ENCODE measurements at places on chromosomes 13 and 19. TPM values are rescaled to one million over a fixed set of nuclear protein-coding genes. Genes with fewer than 3 reads are reported as not detected.

Gene ENOX1
- 8.6 TPM for total RNA-seq

DNA sequence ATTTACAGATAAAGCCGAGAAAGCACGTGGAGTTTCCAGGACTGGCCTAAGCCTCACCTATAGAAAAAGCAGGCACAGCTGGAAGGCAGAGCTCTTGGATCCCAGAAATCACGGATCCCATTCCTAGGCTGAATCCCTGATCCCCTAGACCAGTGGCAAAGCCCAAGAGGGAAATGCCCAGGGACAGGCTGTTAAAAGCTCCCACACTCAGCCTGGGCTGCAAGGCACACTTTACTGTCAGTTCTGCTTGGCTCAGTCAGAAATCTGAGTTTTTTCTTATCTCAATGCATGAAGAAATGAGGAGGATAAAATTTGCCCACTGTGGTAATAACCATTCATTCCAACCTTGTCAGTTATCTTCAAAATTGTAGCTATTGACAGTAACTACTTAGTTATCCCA, 8.0 kb upstream of the FUT2 start:
- DNase-seq = no peak

GRCh38 chr19:55284405-55285058, 735 bp downstream of the BRSK1 start:
- no peak for DNase-seq

DNA sequence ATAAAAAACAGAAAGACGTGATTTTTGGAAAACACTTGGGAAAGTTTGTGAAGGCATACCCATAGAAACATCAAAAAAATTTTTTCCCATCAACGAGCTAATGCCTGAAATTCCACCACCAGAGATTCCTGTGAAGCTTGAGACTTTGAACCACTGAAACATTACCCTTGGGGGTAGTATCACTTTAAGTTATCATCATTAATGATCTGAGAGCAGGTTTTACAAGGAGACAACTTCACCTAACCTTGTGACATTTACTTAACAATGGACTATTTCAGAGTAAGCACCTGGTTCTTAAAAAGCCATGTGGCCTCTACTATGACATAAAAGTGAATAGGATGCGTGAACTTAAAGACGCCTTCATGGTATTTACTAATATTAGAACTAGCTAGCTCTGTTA, 51.9 kb downstream of the DOCK9 start:
- DNase-seq = no peak

DNA sequence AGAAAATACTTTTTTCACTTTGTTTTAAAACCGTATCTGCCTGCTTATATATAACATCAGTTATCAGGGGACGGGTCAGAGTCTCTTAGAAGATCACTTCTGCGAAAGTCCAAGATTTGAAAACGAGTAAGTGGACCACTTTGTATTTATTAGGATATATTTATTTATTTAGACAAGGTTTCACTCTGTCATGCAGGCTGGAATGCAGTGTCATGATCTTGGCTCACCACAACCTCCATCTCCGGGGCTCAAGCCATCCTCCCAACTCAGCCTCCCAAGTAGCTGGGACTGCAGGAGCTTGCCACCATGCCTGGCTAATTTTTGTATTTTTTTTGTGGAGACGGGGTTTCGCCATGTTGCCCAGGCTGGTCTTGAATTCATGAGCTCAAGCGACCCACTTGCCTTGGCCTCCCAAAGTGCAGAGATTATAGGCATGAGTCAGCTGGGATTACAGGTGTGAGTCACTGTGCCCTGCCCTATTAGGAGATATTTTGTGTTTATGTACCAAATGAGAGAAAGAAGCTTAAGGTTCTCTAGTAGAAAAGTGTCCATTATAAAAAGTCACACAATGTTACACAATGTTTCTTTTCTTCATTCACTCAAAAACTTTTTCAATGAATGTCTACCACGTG, 39.5 kb downstream of the RASL11A start:
- DNase-seq = no peak

DNA sequence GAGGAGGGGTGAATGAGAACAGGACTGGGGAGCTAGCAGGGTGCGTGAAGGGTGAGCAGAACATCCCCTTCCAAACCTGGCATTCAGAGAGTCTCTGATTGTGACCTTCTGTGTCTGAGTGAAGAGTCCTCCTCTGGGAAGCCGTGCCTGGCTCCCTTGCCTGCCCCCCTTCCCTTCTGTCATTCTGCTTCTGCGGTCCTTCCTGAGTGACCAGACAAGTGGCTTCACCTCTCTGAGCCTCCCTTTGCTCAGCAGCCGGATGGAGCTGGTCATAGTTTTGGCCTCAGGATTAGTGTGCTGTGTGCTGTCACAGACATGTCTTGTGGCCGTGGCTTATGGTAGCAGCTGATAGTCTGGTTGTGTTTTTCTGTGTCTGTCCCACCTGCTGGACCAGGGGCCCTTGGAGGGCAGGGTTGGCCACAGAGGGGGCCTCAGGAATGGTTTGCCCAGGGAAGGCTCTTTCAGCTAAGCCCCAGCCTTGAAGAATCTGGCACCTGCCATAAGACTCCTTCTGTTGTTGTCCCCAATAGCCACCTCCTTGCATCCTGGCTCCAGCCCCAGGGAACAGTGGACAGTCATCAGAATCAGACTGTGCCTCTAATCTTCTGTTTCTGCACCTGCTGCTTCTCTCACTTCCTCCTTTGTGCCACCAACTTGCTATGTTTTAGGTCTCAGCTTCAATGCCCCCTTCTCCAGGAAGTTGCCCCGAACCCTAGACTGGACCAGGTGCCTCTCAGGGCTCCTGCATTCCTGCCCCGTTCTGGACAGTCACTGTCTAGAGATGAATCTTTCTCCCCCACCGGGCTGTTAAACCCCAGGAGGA, 5.9 kb downstream of the CLPTM1 start:
- DNase-seq = no peak

GRCh38 chr13:21723807-21724505, 53.1 kb downstream of the FGF9 start:
- no peak for DNase-seq

DNA sequence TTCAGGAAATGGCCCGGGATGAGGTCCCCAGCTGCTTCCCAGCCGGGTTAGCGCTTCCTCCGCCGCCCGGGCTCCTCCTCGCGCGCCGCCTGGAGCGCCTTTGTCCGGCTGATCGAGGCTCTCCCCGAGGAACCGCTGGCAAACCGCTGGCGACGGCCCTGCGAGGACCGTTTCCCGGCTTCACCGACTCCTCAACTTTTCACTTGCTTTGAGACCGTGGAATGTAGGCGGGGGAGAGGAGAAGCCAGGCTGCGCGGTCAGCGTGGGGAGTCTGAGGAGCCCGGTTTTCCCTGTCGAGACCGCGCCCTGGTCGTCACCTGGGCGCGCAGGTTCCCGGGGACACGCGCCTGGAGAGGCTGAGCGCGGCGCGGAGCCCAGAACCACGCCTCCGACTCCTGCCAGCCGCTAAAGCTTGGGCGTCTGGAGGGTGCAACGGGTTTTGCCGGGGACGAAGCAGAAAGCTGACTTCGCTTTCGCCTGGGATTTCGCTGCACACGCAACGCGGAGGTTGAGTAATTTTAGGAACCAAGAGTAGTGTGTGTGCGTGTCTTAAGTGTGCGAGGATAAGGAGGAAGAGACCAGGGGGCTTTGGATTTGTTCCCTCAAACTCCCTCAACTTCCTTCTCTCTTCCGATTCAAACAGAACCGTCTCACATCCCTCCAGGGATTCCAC, 7.3 kb upstream of the DGKH start:
- peak; percentile 61 for DNase-seq

Gene ZNF766
- total RNA-seq = 11.0 TPM

- DNase-seq = no peak
These were observed 61.0 kb upstream of the F7 start for GRCh38 chr13:113044391-113045114.

GRCh38 chr19:29396925-29397324, 128.9 kb upstream of the VSTM2B start:
- DNase-seq = no peak

Gene SPPL2B
- 17.6 TPM for total RNA-seq
